ENCODE measurements at places on chromosomes 2 and 18.

DNA sequence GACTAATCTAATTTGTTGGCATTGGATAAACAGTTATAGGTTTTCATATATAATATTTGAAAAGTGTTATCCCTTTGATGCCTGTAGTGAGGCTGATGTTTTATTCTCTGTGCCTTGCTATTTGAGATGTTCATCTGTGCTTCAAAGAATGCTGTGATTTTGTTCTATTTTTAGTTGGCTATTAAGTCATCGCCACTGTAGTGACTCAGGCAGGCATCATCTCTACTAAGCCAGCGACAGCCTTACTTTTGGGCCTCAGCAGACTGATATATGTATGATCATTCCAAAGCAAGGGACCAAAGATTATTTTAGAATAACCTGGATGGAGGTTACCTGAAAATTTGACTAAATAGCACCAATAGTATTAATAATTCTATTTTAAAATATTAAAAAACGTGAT, 1674.5 kb upstream of the NXPH2 start:
- DNase-seq, result no peak

DNA sequence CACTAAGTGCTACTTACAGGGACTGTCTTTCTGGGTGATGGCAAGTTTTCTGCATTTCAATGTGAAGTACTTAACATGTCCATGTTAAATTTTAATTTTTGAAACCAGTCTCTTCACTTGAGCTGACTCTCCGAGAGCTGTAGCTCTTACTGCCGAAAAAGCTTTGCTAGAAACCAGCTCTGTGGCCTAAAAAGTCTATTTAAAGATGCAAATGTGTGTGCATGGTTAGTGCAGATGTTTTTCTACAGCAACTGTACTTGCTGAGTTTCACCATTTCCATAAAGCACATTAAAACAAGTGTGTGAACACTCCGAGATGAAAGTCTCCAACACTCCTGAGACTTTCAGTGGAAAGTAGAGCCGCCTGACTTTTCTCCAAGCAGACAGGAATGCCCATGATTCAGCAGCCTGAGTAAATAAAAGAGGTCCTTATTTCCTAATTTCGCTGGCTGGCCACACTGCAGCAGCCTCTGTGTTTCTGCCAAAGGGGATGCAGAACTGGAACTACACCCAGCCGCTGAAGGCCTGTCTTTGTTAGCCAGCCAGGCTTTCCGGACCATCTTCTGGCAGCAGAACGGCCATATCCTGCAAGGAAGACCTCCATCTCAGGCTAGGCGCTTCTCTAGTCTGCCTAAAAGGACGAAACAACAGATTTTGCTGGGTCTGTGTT, 121.2 kb downstream of the ZNF521 start:
- DNase-seq, result peak; percentile 89

DNA sequence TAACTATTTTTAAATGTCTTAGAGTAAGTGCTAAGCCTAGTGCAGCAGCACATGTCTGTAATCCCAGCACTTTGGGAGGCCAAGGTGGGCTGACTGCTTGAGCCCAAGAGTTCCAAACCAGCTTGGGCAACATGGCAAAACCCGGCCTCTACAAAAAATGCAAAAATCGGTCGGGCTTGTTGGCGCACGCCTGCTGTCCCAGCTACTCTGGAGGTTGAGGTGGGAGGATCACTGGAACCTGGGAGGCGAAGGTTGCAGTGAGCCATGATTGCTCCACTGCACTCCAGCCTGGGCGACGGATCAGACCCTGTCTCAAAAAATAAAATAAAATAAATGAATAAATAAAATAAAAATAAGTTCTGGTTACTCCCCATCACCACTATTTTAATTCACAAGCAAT, 783.4 kb downstream of the ERBB4 start:
- no peak for DNase-seq

- no peak for DNase-seq
Observed at GRCh38 chr18:13513021-13513420, 213.3 kb downstream of the FAM210A start.

DNA sequence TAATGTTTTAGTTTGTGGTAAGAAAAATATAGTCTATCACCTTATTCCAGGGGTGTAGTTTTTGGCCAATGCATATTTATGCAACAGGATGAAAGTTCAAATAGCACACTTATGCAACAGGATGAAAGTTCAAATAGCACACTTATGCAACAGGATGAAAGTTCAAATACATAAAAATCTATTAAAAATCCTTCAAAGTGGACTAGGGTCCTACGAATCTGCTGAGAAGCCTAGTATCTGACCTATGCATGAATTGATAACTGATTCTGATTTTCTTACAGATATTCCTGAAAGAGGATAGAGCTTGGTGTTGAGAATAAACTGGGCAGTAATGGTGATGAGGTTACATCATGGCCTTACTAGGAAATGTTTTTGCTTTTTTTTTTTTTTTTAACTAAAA, 2.8 kb downstream of the PECR start:
- DNase-seq, result no peak

All from stomach (tissue), 19 donors.